Endothelial cell of umbilical vein (primary cell): ENCODE measurements at places on chromosomes 3 and 15. TPM values are rescaled to one million over a fixed set of nuclear protein-coding genes. Genes with fewer than 3 reads are reported as not detected.

Gene ABHD17C
- 8.2 and 10.9 TPM in 2 replicates for total RNA-seq

Gene CFAP91
- 0.40 and 0.51 TPM in 2 replicates for total RNA-seq

Gene ISY1
- 50.6 and 59.4 TPM in 2 replicates for total RNA-seq

Gene HTR3E
- total RNA-seq: not detected in 2 replicates

Gene PP2D1
- not detected in 2 replicates for total RNA-seq

Gene OSBPL10
- 37.1 and 47.6 TPM in 2 replicates for total RNA-seq

Gene SCN11A
- 0.07 TPM in 1 of 2 replicates, not detected in the other for total RNA-seq

Gene NCBP2
- total RNA-seq: 73.4 and 76.1 TPM in 2 replicates

Gene COL8A1
- total RNA-seq: 217 and 358 TPM in 2 replicates

Gene IGF1R
- 50.9 and 59.1 TPM in 2 replicates for total RNA-seq

Gene CEP19
- 1.2 and 1.6 TPM in 2 replicates for total RNA-seq

Gene NPHP3
- 30.0 and 30.3 TPM in 2 replicates for total RNA-seq

Gene SERPINI2
- total RNA-seq: not detected in 2 replicates

Gene SLC22A13
- total RNA-seq: 0.44 and 0.53 TPM in 2 replicates

Gene FAM107A
- 8.2 and 10.7 TPM in 2 replicates for total RNA-seq

Gene SEMA3B
- total RNA-seq: 0.97 and 1.5 TPM in 2 replicates

Gene BDH1
- 7.3 and 12.2 TPM in 2 replicates for total RNA-seq

Gene SH2D7
- total RNA-seq: not detected in 2 replicates

Gene GRAMD1C
- total RNA-seq: 17.0 and 24.0 TPM in 2 replicates

Gene THSD4
- total RNA-seq: 20.2 and 25.4 TPM in 2 replicates

Gene P2RY13
- total RNA-seq: not detected in 2 replicates

Gene ANKUB1
- not detected in 2 replicates for total RNA-seq

Gene DNAH12
- total RNA-seq: 0.20 TPM in 1 of 2 replicates, not detected in the other

Gene EXOG
- total RNA-seq: 21.8 and 21.9 TPM in 2 replicates

Gene CLCN2
- total RNA-seq: 6.5 and 9.9 TPM in 2 replicates

Gene CBLB
- total RNA-seq: 39.6 and 39.8 TPM in 2 replicates

Gene SKOR1
- total RNA-seq: 0.09 and 0.15 TPM in 2 replicates

Gene CPEB1
- not detected in 2 replicates for total RNA-seq

Gene STX19
- total RNA-seq: not detected in 2 replicates

Gene GP5
- total RNA-seq: 0.11 TPM in 1 of 2 replicates, not detected in the other

Gene ECE2
- total RNA-seq: not detected in 2 replicates

Gene ZBED2
- not detected in 2 replicates for total RNA-seq

Gene RLBP1
- total RNA-seq: not detected in 2 replicates

Gene PLS1
- total RNA-seq: 1.3 and 2.9 TPM in 2 replicates

Gene MEX3B
- total RNA-seq: 18.2 and 22.6 TPM in 2 replicates

Gene NR1I2
- total RNA-seq: not detected in 2 replicates

Gene COMMD4
- total RNA-seq: 105 and 114 TPM in 2 replicates

Gene ROPN1
- not detected in 2 replicates for total RNA-seq

Gene CFAP44
- 3.3 and 4.7 TPM in 2 replicates for total RNA-seq

Gene CACNA2D3
- total RNA-seq: not detected in 2 replicates

Gene GLDN
- total RNA-seq: not detected in 2 replicates

Gene NANOGP8
- not detected in 2 replicates for total RNA-seq

Gene ACTC1
- not detected in 2 replicates for total RNA-seq

Gene USP3
- 52.4 and 57.2 TPM in 2 replicates for total RNA-seq

Gene RTP3
- total RNA-seq: not detected in 2 replicates

Gene CDCP1
- 0.22 TPM in 1 of 2 replicates, not detected in the other for total RNA-seq

Gene RBP2
- total RNA-seq: not detected in 2 replicates

Gene RAD51
- total RNA-seq: 29.7 and 30.9 TPM in 2 replicates

Gene ITGA11
- 0.18 and 0.58 TPM in 2 replicates for total RNA-seq

Gene BFSP2
- not detected in 2 replicates for total RNA-seq
